ENCODE measurements at places on chromosomes 2 and 18.

DNA sequence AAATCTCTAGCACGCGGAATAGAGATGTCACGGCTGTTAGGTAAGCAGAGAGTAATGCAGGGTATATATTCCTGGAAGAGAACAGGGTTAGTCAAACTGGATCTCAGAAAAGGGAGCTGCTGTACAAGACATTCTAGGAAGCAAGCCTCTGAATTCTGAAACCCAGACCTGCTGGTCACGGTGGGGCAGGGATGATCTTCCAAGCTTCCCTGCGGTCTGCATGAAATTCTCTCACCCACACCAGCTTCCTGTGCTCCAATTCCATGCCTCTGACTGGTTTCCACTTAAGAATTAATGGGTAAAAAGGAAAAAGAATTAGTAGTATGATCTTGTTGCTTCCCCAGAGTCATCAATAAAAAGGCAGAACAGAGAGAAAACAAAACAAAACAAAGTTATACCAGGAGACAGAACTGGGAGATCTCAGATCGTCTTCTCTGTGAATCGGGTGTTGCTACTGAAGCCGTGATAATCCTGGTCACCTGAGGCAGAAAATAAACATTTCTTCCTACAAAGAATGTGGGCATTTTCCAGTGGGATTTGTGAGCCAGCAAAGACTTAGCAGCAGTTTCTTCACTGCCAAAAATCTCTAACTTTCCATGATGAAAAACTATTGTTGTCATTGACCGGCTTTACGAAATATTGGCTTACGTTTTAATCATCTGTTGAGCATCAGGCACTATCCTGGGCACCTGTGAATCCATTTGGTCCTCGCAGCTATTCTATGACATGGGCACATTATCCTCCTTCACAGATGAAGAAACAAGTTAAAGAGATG is 5.3 kb upstream of the CYP27C1 start:
- no peak for DNase-seq

- DNase-seq, result no peak
Measured at GRCh38 chr2:39202639-39203369, 41.0 kb downstream of the CDKL4 start.

GRCh38 chr2:28566521-28567041 is 70.7 kb downstream of the PLB1 start:
- DNase-seq, result peak; percentile 89

- no peak for DNase-seq
Measured at GRCh38 chr18:45324495-45325113, 290.7 kb upstream of the SLC14A2 start.

- DNase-seq, result no peak
Measured at GRCh38 chr2:73703675-73704074, 33.5 kb downstream of the TPRKB start.

DNA sequence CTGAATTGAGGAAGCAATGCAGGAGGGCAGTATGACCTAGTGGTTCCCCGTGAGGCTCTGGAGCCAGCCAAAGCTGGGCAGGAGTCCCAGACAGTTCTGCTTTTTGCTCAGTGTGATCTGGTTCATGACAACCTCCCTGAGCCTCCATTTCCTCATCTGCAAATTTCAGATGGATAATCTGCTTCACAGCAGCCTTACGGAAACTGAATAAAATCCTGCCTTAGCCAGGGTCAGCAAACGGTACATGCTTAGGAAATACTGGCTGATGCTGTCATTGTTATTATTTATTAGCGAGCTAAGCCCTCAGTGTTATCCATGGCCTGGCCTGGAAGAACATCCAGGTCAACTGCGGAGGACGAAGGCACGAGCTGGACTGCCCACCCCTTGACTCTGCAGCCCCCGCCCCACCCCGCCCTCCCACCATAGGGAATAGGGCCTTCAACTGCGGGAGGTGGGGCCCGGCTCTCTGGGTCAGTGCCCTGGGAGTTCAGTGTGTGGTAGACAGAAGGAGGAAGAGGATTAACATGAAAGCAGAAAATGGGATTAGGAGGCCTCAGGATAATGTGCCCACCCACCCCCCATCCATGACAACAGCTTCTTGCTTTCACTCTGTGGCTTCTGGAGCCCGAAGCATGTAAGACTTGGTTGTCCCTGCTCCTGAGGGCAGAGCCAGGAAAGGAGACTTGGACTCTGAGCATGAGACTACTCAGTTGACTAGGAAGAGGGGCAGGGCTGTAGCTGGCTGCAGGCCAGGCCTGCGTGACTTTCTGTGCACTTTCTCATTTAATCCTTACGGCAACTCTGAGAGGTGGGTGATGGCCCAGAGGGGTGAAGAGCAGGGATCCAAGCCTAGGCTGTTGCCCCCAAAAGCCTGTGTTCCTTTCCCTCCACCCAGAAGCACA is 13.1 kb downstream of the PKDCC start:
- no peak for DNase-seq

GRCh38 chr18:46158499-46158898 is 54.3 kb downstream of the HAUS1 start:
- DNase-seq, result no peak

DNA sequence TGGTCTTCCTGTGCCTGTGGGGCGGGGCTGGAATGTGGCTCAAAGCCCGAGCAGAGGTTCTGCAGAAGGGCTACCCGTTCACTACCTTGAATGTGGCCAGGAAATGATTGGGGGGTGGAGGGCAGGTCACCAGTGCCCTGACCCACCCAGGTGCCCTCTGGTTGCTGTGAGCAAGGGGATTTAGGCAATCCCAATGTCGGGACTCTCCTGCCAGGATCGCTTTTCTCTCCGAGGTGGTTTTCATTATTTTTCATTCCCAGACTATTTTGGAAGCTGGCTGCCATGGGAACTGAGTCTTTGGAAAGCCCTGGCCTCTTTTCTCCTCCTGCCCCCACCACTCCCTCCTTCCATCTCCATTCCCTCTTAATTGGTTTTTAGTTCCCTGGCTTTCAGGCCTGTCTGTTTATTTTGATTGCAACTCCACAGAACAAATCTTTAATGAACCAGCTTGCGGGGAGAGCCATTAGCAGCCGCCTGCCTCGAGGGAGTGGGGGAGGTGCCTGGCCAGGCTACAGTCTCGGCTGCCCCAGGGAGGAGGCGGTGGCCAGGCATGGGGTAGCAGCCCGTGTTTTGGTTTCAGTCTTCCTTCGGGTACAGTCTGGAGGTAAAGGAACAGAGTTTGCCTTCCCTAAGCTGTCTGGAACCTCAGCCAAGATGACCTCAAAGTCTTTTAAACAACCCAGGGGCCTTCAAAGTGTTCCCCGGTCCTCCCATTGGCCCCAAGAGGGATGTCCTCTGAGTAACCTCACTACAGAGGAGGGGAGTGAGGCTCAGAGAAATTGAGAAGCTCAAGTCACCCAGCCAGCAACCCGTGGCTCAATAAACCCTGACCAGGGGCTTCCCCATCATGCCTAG is 114.4 kb upstream of the HAAO start:
- DNase-seq, result no peak

- DNase-seq, result no peak
Measured at GRCh38 chr2:25103287-25103871, 61.5 kb downstream of the EFR3B start.

DNA sequence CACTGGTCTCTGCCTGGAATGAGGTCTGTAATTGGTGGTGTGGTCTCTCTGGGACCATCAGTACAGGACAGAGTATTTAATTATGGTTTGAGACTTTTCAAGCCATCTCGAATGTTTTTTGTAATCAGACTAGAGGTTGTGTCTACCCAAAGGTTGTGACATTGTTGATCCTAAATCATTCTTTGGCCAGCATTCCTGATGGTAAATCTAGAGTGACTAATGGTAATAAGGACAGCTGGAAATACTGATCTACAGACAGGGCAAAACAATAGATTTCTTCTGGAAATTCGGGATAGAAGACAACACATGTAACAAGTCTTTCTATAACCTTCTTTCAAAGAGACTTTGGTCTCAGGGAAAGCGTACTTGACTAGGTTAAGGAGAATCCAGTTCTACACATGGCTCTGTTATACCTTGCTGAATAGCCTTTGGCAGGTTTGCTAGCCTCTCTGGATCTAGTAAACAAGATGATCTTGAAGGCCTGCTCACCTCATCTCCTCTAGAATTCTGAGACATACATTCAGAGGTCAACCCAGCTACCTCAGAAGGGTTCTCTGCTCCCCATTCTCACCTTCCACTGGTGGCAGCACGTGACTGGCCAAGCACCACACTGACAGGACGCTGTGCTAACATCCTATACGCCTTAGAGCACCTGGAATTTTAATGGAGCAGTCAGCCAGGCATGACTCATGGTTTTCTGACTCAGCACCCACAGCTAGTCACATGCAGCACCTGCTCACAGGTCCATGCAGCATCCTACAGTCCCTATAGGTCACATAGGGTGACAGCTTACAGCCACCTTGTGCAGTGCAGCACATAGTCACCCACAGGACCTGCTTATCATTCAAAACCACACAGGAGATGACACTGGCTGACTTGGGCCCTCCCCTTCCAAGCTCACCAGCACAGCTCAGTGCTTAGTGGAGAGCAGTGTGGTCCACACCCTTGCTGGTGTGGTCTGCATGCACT is 12.2 kb downstream of the PLB1 start:
- DNase-seq, result peak; percentile 20

DNA sequence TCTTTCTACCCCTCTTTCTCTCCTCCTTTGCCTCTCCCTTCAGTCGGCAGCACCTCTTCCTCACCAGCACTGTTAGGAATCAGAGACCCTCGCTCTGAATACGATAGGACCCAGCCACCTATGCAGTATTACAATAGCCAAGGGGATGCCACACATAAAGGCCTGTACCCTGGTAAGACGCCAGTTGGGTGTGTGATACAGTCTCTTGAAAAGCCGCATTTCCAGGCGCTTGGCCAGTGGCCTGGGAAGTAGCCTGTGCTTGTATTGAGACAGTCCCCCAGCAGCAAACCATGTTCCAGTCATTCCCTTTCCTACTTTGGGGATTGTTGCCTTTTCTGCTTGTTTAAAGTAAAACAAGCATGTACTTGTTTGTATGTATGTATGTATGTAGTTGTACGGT is 118.4 kb upstream of the DAPL1 start:
- no peak for DNase-seq

DNA sequence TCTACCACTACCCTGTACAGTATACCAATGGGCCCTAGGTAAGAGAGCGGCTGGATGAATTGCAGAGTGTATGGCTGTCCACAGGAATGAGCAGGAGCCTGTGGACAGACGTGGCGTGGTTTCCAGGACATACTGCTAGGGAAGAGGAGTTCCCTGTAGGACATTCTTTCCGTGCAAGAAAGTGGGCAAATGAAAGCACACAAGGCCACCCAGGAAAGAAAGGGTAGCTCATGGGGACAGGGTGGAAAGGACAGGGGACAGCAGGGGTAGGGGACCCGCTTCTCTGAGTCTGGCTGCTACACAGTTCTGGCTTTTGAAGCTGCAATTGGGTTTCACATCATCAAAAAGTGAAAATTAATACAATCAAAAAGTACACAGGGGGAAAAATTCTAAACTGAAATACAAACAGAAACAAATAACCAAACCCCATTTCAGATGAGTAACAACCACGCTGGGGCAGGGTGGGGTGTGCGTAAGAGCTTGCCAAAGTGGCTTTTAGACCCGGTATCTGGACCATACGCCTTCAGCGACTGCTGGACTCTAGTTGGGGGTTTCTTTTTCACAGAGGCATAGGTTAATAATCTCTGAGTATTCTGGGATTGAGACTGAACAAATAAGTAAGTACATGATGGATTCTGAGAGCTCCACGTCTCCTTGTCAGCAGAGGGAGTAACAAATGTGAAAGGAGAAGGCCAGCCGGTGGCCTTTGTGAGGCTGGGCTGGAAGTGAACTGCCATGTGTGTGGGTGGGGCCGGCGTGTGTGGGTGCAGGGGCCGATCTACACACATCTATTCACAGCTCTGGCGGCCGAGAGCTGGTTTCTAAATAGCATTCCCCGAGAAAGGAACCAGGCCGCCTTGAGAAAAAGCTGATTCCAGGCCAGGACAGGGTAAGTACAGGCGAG is 84.0 kb downstream of the HDAC4 start:
- no peak for DNase-seq

GRCh38 chr18:60892441-60892840 is 440.8 kb upstream of the CDH20 start:
- no peak for DNase-seq

GRCh38 chr18:78722386-78722785 is 257.2 kb upstream of the SALL3 start:
- no peak for DNase-seq

- DNase-seq, result no peak
Measured at GRCh38 chr2:233007739-233008138, 5.3 kb downstream of the NGEF start.

GRCh38 chr2:6024229-6024628 is 332.0 kb downstream of the SOX11 start:
- no peak for DNase-seq

DNA sequence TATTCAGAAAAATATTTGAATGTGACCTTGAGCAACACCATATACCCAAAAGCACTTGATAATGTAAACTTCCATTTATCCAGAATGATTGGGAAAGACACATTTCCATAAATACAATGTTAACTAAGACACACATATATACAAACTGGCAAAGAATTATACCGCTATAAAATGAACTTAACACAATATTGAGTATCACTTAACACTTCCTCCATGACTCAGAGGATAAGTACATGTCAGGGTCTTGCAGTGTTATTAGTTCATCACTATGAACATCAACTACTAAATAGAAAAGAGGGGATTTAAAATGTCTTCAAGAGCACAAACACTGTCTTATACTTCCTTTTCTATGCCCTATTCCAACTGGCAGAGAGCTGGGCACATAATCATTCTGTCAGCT is 18.6 kb downstream of the WDSUB1 start:
- no peak for DNase-seq

- no peak for DNase-seq
Measured at GRCh38 chr2:173999272-173999671, 34.1 kb upstream of the SP3 start.

GRCh38 chr2:108853421-108853820 is 66.8 kb downstream of the CCDC138 start:
- DNase-seq, result no peak

DNA sequence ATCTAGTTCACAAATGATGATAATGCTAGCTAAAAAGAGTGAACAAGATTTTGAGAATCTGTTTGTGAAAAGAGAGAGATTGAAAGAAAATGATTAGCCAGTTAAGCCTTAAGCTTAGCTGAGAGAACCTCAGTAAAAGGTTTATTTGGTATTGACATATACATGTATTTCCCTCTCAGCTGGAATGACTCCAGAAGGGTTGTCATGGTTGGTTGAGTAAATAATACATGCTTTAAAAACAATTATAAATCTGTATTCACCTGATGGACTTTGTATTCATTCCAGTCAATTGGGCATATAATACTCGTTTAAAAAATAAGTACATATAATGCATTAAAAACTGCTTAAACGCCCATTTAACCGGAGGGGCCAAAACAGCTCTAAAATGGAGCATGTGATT is 181.4 kb downstream of the GRB14 start:
- no peak for DNase-seq

GRCh38 chr2:216830346-216830745 is 29.5 kb downstream of the TNP1 start:
- no peak for DNase-seq

Measured in stimulated activated CD8-positive, alpha-beta memory T cell treated with anti-CD3 and anti-CD28 coated beads, Interleukin-2, amount 100 ng/mL, for 48 hours (primary cell).